ENCODE measurements at places on chromosomes 5 and 9.

DNA sequence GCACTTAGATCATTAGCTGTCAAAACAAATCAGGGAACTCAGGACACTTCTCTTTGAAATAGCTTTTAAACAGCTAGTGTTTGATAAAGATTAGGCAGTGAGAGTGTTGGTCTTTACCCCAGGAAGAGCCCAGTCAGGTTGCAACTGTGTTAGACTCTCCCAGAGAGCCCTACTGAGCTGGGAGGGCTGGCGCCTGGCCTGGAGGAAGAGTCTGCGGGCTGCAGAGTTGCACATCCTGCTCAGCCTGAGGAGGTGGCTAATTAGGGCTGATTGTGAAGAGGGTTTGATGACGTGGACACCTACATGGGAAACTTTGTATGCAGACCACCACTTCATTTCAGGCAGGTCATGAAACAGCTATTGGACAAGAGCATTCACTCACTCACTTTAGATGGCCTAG is 112.0 kb downstream of the TMEM174 start:
- no peak for DNase-seq

DNA sequence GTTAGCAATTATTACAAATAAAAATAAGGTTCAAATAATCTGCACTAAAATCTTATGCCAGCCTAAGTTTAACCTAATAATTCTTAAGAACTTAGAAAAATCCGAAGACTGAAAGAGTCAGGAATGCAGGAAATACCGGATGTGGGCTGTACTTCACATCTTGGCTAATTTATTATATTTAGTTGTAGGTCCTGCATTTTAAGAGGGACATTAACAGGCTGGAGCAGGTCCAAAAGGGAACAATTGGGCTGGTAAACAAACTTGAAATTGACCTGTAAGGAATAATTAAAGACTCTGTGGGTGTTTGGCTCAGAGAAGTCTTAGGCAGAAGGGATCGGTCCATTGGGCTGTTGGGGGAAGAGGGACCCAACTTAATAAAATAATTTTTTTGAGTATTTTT is 18.4 kb downstream of the GLRA1 start:
- no peak for DNase-seq

GRCh38 chr5:156826150-156826549 is 23.9 kb upstream of the PPP1R2B start:
- no peak for DNase-seq

GRCh38 chr5:119368238-119368630 is 12.4 kb downstream of the TNFAIP8 start:
- DNase-seq, result peak; percentile 22

- no peak for DNase-seq
Observed at GRCh38 chr9:83006378-83006777, 56.6 kb downstream of the RASEF start.

- DNase-seq, result no peak
Observed at GRCh38 chr5:35538198-35538931, 79.3 kb upstream of the SPEF2 start.

- no peak for DNase-seq
Observed at GRCh38 chr9:2110036-2110435, 94.9 kb downstream of the SMARCA2 start.

GRCh38 chr9:113131689-113132151 is 19.1 kb upstream of the SLC31A2 start:
- DNase-seq, result no peak

DNA sequence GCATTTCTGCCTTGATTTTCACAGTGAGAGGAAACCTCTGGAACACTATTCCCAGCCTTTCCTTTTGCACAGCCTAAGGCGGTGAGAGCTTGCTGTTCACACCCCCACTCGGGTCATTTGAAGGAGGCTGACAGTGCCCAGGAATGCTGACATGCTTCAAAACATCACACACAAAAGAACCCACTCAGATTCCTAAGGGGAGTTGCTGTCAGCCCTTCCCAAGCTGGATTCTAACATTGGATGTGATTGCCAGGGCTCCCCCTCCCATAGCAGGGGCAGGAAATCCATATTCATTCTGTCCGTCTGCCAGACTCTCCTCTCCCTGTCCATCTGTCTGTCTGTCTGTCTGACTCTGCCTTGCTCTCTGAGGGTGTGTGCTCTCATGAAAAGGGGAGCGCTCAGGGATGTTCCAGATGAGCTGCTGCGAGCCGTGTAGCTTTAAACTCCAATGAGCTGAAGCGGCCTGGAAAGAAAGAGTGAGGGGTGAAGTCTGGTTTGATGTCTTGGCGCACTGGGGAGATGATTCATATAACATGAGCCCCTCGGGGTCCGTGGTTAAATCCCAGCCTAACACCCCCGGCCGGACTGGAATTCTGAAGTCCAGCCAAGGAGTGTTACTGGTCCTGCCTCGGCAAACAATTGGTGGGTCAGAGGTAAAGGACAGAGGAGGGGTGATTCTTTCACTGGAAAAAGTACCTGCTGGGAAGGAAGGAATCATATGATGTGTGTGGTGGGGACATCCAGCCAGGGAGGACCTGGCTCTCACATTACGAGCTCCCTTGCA is 517.0 kb downstream of the CCDC171 start:
- DNase-seq, result no peak

- no peak for DNase-seq
Observed at GRCh38 chr9:137163365-137163715, 6.5 kb downstream of the LRRC26 start.

- DNase-seq, result no peak
Observed at GRCh38 chr9:88220652-88221051, 82.4 kb upstream of the SPATA31C2 start.

DNA sequence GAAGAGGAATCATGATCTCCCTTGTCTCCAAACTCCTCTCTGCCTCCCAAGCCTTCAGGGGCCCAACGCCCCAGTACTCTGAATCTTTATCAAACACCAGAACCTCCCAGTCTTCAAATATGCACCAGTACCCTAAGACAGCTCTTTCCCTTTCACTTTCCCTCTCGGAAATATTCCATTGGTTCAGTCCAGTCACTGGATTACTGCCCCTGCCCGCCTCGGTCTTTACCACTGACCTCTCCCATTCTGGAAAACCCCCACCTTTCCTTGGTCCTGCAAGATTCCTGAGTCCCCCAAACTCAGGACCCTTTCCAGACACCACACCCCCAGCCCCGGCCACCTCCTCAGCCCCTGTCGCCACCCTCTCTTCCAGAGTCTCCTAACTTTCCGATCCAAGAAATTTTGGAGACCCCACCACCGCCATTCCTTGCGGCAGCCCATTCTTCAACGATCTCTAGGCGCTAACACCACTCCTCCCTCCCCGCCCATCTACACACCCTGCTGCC is 674 bp downstream of the C5orf15 start:
- DNase-seq, result no peak

DNA sequence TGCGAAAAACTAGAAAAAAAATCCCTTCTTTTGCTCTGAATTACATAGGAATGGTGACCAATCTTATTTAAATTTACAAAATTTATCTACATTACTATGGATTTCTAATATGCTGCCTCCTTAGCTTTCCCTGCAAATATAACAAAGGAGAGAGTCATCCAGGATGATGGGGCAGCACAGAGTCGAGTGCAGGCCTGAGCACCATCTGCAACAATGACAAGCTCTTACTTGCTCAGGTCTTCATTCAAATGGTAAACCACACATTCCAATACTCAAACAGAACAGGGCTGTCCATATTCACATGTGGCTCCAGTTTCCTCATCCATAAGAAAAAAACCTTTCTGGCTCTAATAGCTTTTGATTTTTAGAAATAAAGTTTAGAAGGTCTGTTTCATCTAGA is 33.5 kb upstream of the ZNF354B start:
- no peak for DNase-seq

DNA sequence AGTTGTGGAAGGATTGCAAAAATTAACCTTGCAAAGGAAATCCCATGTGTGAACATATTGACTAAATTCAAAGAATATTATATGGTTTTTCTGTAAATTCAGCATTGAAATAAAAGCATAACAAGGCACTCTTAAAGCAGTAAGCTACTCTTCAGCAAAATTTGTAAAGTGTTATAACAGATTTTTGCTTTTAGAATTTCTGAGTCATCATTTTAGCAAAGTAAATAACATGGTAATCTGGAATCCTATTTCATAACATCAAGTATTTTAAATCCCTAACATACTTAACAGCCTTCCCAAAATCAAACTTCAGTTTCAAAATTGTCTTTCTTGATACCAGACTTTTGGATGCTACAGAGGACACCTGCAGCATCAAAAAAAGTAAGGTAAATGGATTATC is 436.0 kb upstream of the CDH9 start:
- no peak for DNase-seq

GRCh38 chr5:40378396-40379177 is 301.1 kb upstream of the PTGER4 start:
- DNase-seq, result no peak

- DNase-seq, result no peak
Observed at GRCh38 chr9:136950656-136951276, 1.3 kb upstream of the LCN12 start.

- DNase-seq, result no peak
Observed at GRCh38 chr5:40025586-40025985, 600.8 kb upstream of the DAB2 start.

DNA sequence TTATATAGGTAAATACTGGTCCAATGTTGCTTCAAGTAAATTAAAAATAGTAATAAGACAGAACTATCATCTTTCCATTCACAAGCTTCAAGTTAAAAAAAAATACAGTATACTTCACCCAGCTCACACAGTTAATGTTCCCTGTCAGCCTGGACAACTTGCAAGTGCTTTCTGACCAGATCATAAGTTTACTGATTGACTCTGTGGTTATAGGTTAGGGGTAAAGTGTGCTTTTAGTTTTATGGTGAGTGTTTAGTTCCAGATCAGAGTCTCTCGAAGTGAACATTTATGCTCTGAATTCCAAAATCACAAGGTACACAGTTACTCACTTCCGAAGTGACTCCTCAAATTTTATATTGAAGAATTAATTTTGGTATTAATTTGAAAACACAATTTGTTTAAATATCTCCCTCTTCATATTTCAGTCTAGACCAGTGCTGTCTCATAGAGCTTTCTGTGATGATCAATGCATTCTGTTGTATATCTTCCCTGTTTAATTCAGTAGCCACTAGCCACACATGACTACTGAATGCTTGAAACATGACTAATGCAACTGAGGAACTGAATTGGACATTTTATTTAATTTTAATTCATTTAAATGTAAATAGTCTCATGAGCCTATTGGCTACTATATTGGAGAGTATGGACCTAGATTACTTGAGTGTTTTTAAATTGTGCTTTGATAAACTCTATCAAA is 90.7 kb downstream of the MEF2C start:
- no peak for DNase-seq

DNA sequence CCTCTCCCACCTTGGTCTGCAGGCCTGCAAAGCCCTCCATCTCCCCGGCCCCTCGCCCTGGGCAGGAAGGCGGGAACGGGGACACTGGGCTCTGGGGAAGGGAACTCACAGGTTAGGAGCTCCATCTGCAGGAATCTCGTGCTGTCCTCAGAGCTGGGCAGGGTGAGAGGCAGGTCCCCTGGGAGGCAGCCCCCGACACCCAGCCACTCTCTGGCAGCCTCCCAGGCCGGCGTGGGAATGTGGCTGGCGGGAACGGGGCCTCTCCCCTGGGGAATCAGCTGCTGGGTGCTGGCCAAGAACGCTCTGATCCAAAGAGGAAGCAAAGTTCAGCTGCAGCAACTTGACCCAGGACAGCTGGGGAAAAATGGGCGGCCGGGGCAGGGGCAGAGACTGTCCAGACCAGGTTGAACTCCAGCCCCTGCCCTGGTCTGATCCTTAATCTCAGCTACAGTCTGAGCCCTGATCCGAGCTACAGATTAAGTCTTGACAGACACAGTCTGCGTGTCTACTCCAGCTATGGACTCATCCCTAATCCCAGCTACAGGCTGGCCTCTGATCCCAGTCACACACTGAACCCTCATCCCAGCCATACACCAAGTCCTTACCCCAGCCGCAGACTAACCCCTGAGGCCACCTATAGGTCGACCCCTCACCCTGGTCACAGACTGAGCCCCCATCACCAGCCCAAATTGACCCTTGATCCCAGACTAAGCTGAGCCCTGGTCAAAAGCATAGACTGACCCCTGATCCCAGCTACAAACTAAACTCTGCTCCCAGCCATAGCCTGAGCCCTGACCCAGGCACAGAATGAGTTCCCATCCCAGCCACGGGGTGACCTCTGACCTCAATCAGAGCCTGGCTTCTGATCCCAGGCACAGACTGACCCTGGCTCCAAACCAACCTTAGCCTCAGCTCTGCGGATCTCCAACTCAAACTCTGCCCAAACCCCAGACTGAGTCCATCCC is 37.3 kb upstream of the EGFL7 start:
- no peak for DNase-seq

DNA sequence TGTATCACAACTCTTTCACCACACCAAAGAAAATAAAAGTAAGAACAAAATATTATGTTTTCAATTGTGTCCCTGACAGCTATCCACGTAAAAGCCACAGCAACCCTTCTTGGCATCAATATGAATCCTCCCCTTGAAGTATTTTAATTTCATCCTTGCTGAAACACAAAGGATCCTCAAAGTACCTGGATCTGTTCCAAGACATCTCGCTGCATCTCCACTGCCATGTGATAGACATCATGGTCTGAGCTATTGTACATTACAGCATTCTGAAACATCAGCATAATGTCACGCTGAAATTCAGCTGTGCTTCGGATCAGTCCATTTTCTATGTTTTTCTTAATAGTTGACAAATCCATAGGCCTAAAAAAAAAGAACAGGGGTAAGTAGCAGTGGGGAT is 17.7 kb downstream of the BRD8 start:
- DNase-seq, result no peak

GRCh38 chr5:82160948-82161347 is 117.2 kb downstream of the RPS23 start:
- no peak for DNase-seq

DNA sequence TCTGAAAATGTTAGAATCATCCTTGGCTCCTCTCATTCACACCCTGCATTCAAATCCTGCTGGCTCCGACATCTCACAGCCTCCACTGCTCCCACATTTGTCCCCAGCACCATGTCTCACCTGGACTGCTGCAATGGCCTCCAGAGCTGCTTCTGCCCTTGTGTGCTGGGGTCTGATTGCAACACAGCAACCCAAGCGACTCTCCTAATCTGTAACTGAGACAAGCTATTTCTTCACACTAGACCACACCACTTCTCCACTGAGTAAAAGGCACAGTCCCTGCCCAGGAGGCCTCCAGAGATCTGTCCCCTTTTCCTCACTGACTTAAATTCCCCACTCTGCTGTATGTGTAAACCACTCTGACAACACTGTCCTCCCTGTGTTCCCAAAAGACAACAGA is 151.1 kb upstream of the TAS2R1 start:
- DNase-seq, result no peak

- DNase-seq, result no peak
Observed at GRCh38 chr9:110777876-110778215, 109.3 kb downstream of the MUSK start.

- no peak for DNase-seq
Observed at GRCh38 chr5:133786420-133786819, 174.1 kb upstream of the FSTL4 start.

GRCh38 chr5:154524859-154525258 is 46.8 kb upstream of the HAND1 start:
- DNase-seq, result no peak

- DNase-seq, result no peak
Observed at GRCh38 chr5:142385194-142385593, 60.4 kb upstream of the SPRY4 start.
